Urinary bladder (tissue), 4 donors: ENCODE measurements at places on chromosomes 7 and 10. TPM values are rescaled to one million over a fixed set of nuclear protein-coding genes. Genes with fewer than 3 reads are reported as not detected.

Gene LSM5
- 44.1 TPM for polyA plus RNA-seq

- DNase-seq: no peak
Observed at GRCh38 chr10:113225903-113226302, 275.9 kb downstream of the TCF7L2 start.

Gene SND1
- 102 TPM for polyA plus RNA-seq

Gene MRPS17
- 14.9 TPM for polyA plus RNA-seq

GRCh38 chr10:121835376-121835775, 92.5 kb downstream of the ATE1 start:
- no peak for DNase-seq

- no peak for DNase-seq
Observed at GRCh38 chr10:132447446-132448247, 50.6 kb downstream of the PWWP2B start.

DNA sequence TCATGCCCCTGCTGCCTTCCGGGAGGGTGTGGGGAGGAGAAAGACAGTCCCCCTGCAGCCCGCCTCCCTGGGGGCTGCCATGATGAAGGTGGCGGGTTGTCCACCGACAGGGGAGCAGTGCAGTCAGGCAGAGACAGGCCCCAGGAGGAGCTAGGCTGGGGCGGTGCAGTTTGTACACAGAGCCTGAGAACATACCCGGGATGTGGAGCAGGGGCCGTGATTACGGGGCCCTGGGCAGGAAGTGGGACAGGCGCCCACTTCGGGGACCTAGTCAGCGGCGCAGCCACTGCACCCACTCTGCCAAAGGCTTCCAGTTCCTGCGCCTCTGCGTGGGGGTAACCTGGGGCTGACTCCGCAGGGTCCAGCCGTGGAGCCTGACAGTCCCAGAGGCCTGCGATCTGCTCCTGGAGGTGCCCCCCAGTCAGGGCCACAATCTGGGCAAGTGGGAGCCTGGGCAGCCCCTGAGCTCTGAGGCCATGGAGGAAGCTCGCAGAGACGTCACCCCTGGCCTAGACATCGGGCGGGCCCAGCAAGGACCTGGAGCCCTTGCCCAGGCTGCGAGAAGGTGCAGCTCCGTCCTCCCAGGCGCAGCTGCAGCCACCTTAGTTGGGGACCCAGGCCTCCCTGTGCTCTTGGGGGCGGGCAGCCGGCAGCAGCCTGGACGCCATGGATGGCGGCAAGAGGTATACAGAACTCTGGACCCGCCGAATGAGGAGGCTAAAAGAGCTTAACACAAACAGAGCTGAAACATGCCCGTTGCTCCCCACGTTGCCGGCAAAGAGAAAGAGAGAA, 1356.8 kb downstream of the XPNPEP1 start:
- no peak for DNase-seq

DNA sequence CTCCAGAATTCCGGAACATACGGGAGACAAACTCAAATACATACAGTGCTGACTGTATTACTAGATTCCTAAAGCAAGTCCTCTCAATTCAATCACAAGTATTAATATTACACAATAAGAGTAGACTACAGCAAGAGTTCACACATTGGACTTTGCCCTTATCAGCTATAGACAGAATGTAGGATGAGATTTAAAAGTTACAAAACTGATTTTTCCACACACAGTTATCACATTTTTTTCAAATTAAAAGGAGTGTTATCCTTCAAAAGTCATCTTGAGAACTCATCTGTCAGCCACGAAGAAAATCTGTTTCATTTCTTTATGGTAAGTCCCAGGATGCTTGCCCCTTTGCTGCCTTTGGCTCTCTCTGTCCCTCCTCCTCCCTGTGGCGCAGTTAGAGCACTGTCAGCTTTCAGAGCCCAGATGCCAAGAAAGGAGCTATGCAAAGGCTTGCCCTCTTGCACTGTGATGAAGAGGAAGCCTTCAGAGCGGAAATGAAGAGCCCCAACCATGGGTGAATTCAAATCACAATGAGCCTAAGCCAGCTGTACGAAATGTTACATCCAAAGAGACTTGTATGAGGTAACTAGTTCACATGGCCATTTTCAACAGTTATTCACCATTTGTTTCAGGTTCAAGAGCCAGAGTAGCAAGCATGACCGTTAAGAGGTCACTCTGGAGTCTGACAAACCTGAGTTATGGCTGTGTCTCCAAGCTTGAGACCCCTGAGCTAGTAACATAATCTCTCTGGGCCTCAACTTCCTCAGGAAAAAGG, 10.7 kb downstream of the NCOA4 start:
- DNase-seq: no peak

- peak; percentile 4 for DNase-seq
Observed at GRCh38 chr10:71161425-71161824, 50.9 kb upstream of the UNC5B start.

GRCh38 chr7:300048-300447, 10.1 kb downstream of the FOXL3 start:
- no peak for DNase-seq

Gene ZEB1
- 59.0 TPM for polyA plus RNA-seq

Gene STOX1
- polyA plus RNA-seq: 2.7 TPM

Gene BZW2
- 68.9 TPM for polyA plus RNA-seq

Gene LRMDA
- polyA plus RNA-seq: 7.9 TPM

DNA sequence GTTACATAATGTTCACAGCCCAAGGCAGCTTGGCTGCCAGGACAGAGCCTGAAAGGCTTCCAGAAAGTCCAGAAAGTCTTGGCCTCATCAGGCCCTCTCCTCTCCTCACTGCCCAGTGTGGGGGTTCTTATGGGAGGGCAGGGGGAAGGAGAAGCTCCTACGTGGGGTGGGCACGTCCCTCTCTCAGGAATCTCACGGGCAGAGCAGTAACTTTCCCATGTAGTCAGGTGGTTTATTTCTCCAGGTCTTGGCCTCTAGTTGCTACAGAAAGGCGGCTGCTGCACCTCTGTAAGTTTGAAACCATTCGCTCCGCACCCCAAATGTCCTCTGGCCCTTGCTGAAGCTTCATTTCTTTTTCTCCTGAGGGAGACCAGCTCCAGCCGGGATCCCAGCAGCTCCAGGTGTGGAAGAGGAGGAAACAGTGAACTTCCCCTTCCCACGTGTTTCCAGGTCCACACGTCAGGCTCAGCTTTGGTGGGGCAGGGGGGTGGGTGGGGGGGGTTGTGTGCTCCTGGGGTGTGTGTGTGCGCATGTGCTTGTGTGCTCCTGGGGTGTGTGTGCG, 320.3 kb downstream of the WDR37 start:
- no peak for DNase-seq

GRCh38 chr7:99253369-99253768, 19.3 kb upstream of the MYH16 start:
- DNase-seq: no peak

- DNase-seq: no peak
Observed at GRCh38 chr7:664997-665735, 61.3 kb upstream of the DNAAF5 start.

DNA sequence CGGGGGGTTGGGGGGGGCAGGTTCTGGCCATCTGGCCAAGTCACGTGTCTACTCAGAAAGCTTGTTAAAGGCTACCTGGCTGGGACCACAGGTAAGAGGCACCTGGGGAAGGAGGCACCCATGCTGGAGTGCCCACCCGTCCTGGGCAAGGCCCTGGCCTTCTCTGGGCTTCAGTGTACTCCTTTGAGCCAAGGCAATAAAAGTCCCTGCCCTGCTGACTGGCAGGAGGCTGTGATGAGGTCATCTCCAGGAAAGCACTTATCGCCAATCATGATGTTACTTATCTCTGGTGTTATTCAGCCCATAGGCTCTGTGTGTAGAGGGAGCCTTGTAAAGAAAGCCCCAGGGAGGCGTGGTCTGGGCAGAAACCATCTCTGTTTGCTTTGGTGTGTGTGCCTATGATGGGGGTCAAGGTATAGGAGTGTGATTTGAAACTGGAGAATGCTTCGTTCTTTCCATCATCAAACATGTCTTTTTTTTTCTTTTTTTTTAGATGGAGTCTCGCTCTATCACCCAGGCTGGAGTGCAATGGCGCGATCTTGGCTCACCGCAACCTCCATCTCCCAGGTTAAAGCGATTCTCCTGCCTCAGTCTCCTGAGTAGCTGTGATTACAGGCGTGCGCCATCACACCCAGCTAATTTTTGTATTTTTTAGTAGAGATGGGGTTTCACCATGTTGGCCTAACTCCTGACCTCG, 2.5 kb upstream of the CLDN4 start:
- DNase-seq: peak; percentile 73

Gene PAPSS2
- 10.2 TPM for polyA plus RNA-seq

- no peak for DNase-seq
Observed at GRCh38 chr7:48976253-48976652, 51.9 kb downstream of the CDC14C start.

DNA sequence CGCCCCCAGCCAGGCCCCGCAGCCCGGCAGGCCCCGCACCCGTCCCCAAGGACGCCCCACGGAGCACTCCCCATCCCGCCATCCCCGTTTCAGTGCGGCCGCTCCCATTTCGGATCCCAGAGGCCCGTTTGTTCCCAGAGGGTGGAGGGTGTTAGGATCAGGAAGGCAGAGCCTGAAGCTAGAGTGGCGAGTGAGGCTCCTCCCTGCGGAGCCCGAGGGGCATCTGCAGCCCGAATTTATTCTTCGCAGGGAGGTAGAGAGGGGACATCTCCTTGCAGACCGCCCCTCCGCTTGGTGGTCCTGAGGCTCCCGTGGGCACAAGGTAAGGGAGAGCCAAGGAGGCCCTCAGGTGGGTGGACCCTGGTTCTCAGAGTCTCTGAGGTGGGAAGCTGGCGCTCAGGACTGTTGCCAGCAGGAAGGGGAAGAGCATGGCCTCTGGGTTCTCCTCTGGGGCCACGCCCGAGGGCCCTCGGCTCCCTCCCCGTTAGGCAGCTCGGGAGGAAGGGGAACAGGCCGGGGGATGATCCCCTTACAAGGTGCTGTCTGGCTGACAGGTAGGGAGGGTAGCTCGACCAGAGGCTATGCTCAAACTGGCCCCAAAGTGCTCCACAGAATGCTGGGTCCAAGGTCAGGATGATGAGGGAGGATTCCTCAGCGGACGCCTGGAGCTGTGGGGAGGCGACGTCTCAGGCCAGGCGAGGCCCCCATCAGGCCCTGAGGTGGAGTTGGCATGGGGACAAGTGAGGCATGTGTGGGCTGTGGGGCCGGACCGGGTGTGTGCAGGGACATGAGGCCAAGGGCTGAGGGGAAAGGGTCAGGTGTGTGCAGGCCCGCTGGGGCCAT, 17.4 kb downstream of the POLL start:
- no peak for DNase-seq

DNA sequence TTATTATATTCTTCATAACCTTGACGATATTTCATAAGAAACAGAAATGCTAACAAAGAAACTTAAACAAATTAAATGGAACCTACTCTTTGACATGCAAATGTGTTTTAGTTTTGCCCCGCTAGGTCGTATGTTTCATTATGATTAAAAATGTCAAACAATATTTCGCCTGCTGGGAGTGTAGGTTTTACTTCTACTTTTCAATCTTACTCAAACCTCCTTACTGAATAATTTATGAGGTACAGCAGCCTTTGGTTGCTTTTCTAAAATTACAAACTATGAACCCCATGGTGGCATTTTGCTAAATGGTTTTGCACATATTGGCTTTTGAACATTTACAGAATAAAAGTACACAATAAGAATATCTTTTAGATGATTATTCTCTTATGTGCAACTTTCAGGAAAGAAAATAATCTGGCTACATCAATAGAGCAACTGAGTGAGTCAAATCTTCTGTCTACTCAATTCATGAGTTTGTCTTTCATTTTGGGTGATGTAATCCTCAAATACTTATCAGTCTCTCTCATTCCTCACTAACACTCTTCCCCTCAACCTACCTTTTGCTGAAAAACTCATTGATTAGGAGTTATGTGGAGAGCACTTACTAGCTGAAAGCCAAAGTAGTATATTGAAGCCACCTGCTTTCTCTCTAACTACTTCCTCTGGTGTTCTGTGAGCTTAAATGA, 1226.4 kb downstream of the XPNPEP1 start:
- DNase-seq: no peak

GRCh38 chr10:83819609-83820008, 319.7 kb upstream of the GHITM start:
- no peak for DNase-seq

Gene NKX1-2
- not detected for polyA plus RNA-seq

GRCh38 chr7:325811-326210, 35.8 kb downstream of the FOXL3 start:
- DNase-seq: no peak

Gene ADAM22
- polyA plus RNA-seq: 2.9 TPM

GRCh38 chr10:13087986-13088618, 11.9 kb upstream of the OPTN start:
- no peak for DNase-seq

GRCh38 chr7:70455925-70456324, 676.0 kb upstream of the GALNT17 start:
- DNase-seq: no peak

Gene ZFAND2A
- polyA plus RNA-seq: 34.2 TPM

- no peak for DNase-seq
Observed at GRCh38 chr10:124035928-124036558, 57.4 kb downstream of the CHST15 start.

- DNase-seq: no peak
Observed at GRCh38 chr7:78605119-78605518, 806.5 kb downstream of the PHTF2 start.

GRCh38 chr7:67301667-67302066, 305.0 kb downstream of the TYW1 start:
- DNase-seq: no peak

- no peak for DNase-seq
Observed at GRCh38 chr10:112026438-112026837, 157.1 kb downstream of the GPAM start.

GRCh38 chr10:77574438-77574837, 63.2 kb downstream of the KCNMA1 start:
- DNase-seq: no peak

- DNase-seq: no peak
Observed at GRCh38 chr10:1267568-1267967, 211.4 kb downstream of the WDR37 start.
